Ascending aorta (tissue), 2 donors: ENCODE measurements at places on chromosomes 11 and 22. TPM values are rescaled to one million over a fixed set of nuclear protein-coding genes. Genes with fewer than 3 reads are reported as not detected.
A peak's percentile ranks its signal among the peaks of the same experiment; 100 is the strongest.

- peaks cover 17% of the 10 kb centered on the region for H3K4me1 ChIP-seq
- peak overlapping the region; percentile 83 for H3K27ac ChIP-seq
- H3K4me3 ChIP-seq = no peak overlapping the region
- no peaks in the 10 kb centered on the region for H3K27me3 ChIP-seq
Measured at GRCh38 chr11:76672431-76673175, 2.1 kb upstream of the LRRC32 start.

DERL3 gene
- total RNA-seq = 7.5 TPM

TRPM5 gene
- not detected for total RNA-seq

- H3K36me3 ChIP-seq = no peaks in the 10 kb centered on the region
- H3K27me3 ChIP-seq = no peaks in the 10 kb centered on the region
- peak within 1 kb of the TSS; percentile 79 for H3K4me3 ChIP-seq
- peak within 1 kb of the TSS; percentile 78 for H3K27ac ChIP-seq
- DNase-seq = peak; percentile 100
- H3K4me1 ChIP-seq = no peaks in the 10 kb centered on the region
Measured at GRCh38 chr11:6234387-6235107, at the start of gene FHIP1B. FHIP1B (minus strand) TSS chr11:6234636; CDS start chr11:6224516, 10,120 bp downstream.

- H3K4me1 ChIP-seq = no peaks in the 10 kb centered on the region
- H3K27ac ChIP-seq = peak overlapping the region; percentile 64
- no peaks in the 10 kb centered on the region for H3K27me3 ChIP-seq
Measured at GRCh38 chr11:48081151-48082010, 101.0 kb downstream of the PTPRJ start.

GRCh38 chr22:38789606-38790005 is 4.3 kb downstream of the DNAL4 start:
- H3K27ac ChIP-seq = no peak overlapping the region
- no peaks in the 10 kb centered on the region for H3K27me3 ChIP-seq
- H3K4me1 ChIP-seq = peaks cover 42% of the 10 kb centered on the region
- DNase-seq = no peak

GRCh38 chr22:48179571-48180546 is 1417.4 kb downstream of the TBC1D22A start:
- no peaks in the 10 kb centered on the region for H3K27me3 ChIP-seq
- no peak for DNase-seq
- H3K4me3 ChIP-seq = no peak overlapping the region
- no peaks in the 10 kb centered on the region for H3K36me3 ChIP-seq
- H3K27ac ChIP-seq = no peak overlapping the region

SCGB1D1 gene
- not detected for total RNA-seq

GRCh38 chr11:13119361-13119760 is 110.2 kb downstream of the RASSF10 start:
- no peak for DNase-seq
- H3K4me1 ChIP-seq = no peaks in the 10 kb centered on the region
- H3K4me3 ChIP-seq = no peak overlapping the region
- H3K27ac ChIP-seq = no peak overlapping the region

GRCh38 chr22:28021116-28021997 is 102.3 kb upstream of the PITPNB start:
- no peak overlapping the region for H3K4me3 ChIP-seq
- no peaks in the 10 kb centered on the region for H3K36me3 ChIP-seq
- peak; percentile 55 for DNase-seq
- no peaks in the 10 kb centered on the region for H3K4me1 ChIP-seq

- H3K4me1 ChIP-seq = peaks cover 16% of the 10 kb centered on the region
- H3K27me3 ChIP-seq = no peaks in the 10 kb centered on the region
- H3K36me3 ChIP-seq = no peaks in the 10 kb centered on the region
Measured at GRCh38 chr11:69985641-69986439, 92.3 kb upstream of the ANO1 start.

- no peak overlapping the region for H3K27ac ChIP-seq
- no peaks in the 10 kb centered on the region for H3K36me3 ChIP-seq
- H3K4me1 ChIP-seq = peaks cover 39% of the 10 kb centered on the region
- H3K4me3 ChIP-seq = no peak overlapping the region
- DNase-seq = no peak
- H3K27me3 ChIP-seq = no peaks in the 10 kb centered on the region
Measured at GRCh38 chr22:45683248-45683647, 11.6 kb downstream of the ATXN10 start.

- no peak for DNase-seq
- H3K4me1 ChIP-seq = no peaks in the 10 kb centered on the region
- H3K4me3 ChIP-seq = no peak overlapping the region
- no peaks in the 10 kb centered on the region for H3K27me3 ChIP-seq
Measured at GRCh38 chr22:28425211-28425610, 254.4 kb downstream of the TTC28 start.

GRCh38 chr22:32880893-32881596 is 79.5 kb downstream of the TIMP3 start:
- H3K4me1 ChIP-seq = no peaks in the 10 kb centered on the region
- no peaks in the 10 kb centered on the region for H3K36me3 ChIP-seq
- no peak overlapping the region for H3K4me3 ChIP-seq
- DNase-seq = no peak

DNA sequence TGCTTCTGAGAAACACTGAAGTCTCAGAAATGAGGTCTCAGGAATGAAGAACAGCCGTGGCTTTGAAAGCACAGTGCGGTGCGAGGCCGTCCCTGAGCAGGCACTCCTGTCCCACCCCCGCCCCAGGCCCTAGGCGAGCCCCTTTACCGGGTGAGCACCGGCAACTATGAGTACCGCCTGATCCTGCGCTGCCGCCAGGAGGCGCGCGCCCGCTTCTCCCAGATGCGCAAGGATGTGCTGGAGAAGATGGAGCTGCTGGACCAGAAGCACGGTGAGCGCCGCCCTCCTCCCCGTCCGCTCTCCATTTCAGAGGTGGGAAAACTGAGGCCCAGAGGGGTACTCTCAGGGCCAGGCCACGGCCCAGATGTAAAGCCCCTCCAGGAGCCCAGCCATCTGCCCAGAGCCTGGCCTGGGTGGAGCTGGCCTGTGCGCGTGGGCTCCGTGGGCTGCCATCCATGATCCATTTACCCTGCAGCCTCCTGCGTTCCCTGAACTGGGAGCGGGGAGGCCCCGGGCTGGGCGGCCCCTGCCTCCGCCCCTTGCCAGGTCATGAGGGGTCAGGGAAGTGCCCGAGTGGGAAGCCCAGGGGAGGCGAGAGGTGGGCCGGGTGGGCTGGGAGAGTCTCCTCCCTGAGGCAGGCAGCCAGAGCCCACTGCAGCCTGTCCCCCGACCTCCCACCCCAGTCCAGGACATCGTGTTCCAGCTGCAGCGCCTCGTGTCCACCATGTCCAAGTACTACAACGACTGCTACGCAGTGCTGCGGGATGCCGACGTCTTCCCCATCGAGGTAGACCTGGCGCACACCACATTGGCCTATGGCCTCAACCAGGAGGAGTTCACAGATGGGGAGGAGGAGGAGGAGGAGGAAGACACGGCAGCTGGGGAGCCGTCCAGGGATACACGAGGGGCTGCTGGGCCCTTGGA is 9.5 kb downstream of the SLC16A8 start:
- no peaks in the 10 kb centered on the region for H3K27me3 ChIP-seq
- H3K36me3 ChIP-seq = peaks cover 40% of the 10 kb centered on the region
- DNase-seq = no peak
- H3K27ac ChIP-seq = no peak overlapping the region

KRTAP5-2 gene
- total RNA-seq = not detected

EXPH5 gene
- 1.1 TPM for total RNA-seq
